EH (cell line): ENCODE measurements at places on chromosomes 12 and 14.

DNA sequence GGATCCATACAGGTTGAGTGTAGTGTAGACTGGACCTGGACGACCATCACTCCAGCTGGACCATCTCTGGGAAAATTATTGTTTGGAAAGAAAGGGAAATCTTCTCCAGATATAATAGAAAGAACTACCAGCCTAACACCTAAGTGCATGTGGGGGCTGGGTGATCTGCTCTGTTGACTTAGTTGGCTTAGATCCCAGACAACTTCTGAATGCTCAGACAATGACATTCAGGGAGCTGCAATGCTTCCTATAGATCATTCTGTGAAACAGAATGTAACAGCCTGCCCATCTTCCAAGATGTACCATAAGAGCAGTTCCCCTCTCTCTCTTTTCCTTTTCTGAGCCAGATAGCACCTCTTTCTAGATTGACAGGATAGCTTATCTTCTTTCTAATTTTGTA is 572.8 kb upstream of the STXBP6 start:
- DNase-seq, result no peak

DNA sequence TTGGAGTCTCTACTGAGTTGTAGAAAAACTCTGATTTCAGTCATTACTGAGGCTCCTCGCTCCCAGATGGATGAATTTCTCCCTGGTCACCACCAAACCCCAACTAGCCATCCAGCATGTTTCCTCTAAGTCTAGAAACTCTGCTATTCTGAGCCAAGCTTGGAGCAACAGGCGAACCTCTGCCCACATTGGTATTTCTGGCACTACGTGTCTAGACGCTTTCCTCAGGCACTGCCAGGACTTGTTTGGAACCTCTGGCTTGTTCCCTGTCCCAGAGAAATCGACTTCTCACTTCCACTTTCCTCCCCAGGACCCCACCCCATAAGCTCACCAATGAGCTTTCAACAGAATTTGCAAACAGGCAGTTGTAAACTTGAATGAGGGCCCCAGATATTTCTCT is 27.6 kb downstream of the WSCD2 start:
- DNase-seq, result no peak

GRCh38 chr12:45568808-45569207 is 160.7 kb upstream of the ARID2 start:
- DNase-seq, result no peak

GRCh38 chr14:90844321-90844720 is 28.1 kb upstream of the TTC7B start:
- no peak for DNase-seq

- peak; percentile 19 for DNase-seq
Measured at GRCh38 chr14:32169191-32169590, 32.7 kb upstream of the RNU6-7 start.

DNA sequence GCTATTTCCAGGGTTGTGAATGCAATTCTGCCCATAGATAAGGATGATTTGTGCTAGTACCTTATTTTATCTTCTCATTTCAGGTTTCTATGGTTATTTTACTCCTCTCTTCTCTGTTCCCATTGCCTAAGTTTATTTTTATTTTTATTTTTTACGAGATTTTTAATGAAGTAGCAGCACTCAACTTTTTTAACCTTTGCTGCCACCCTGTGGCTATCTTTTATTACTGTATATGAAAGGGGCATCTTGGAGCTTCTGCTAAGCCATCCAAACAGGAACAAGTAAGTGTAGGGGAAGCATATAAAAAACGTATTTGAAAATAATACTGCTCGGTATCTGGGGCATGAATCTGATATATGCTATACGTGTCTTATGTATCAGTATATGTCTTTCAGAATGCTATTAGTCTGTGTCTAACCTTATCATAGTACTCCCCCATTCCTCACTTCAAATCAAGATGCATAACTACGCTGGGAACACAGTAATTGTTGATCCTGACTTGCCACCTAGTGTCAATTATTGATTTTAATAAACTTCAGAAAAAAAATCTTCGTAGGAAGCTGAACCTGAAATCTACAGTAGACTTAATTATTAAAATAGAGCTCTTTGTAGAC is 60.3 kb downstream of the KLRG1 start:
- peak; percentile 54 for DNase-seq

DNA sequence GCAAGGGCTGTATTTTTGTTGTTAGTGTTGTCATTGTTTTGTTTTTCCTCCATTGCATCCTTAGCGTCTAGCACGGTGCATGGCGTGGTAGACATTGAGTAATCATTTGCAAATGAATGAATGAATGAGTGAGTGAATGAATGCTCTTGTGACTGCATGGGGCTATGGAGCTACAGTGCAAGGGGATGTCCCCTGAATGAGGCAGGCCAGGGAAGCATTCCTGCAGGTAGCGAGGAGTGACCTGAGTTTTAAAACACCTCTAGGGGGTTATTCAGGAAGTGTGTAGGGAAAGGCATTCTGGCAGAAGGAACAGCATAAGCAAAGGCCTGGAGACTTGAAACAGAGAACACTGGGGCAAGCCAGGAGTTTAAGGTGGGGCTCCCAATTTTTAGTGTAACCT is 16.9 kb downstream of the MYL2 start:
- no peak for DNase-seq

GRCh38 chr14:42869681-42870080 is 1263.0 kb downstream of the LRFN5 start:
- DNase-seq, result no peak
